Neuronal stem cell (in vitro differentiated cells): ENCODE measurements at places on chromosomes 16 and 17.
A peak's percentile ranks its signal among the peaks of the same experiment; 100 is the strongest.

DNA sequence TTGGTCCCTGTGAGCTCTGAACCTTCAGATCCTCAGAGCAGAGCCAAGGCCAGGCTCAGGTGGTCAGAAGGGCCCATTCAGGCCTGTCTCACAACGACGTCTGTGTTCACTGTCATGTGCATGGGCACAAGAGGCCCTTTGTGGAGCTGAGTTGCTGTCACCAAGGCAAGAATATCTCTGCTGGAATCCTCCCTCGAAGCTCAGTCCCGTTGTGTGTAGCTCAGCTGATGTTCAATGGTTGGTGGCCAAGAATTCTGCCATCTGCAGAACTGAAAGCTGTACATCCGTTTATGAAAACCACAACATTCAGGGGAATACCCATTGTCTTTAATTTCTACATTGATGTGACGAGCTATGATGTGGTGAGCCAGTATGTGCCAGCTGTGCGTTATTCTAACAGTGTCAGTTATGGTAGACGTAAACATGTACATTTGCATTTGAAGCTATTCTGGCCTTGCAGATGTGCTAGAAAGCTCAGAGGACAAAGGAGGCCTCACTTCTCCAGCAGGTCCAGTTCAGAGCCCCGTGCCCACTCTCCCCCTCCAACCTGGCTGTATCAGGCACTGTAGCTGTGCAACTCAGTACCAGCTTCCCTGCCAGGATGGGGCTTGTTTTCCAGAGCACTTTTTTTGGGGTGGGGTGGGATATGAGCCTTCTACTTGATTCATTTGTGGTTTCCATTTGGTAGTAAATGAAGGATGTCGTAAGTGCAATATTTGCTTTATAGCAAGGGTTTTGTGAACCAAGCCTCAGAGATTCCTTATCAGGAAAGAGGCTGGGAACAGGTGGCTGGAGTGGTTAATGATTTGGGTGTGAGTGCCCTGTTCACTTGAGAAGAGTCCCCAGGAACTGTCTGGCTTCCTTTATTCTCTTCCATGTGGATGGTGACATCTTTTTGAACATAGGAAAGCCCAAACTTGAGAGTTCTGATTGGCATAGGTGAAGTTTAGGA lies 56.1 kb downstream of the B9D1 start:
- H3K4me3 ChIP-seq: no peak overlapping the region
- DNase-seq: no peak
- no peak overlapping the region for H3K27ac ChIP-seq
- H3K36me3 ChIP-seq: peaks cover 73% of the 10 kb centered on the region
- H3K27me3 ChIP-seq: no peaks in the 10 kb centered on the region
- peaks cover 3% of the 10 kb centered on the region for H3K4me1 ChIP-seq

GRCh38 chr16:35173295-35173694 lies 1713.9 kb downstream of the TP53TG3F start:
- H3K27ac ChIP-seq: no peak overlapping the region
- no peaks in the 10 kb centered on the region for H3K4me1 ChIP-seq
- no peak for DNase-seq
- no peak overlapping the region for H3K4me3 ChIP-seq

- H3K4me3 ChIP-seq: no peak overlapping the region
- no peak overlapping the region for H3K27ac ChIP-seq
- no peaks in the 10 kb centered on the region for H3K4me1 ChIP-seq
- no peak for DNase-seq
Measured at GRCh38 chr16:87436225-87437172, 44.4 kb downstream of the MAP1LC3B start.

DNA sequence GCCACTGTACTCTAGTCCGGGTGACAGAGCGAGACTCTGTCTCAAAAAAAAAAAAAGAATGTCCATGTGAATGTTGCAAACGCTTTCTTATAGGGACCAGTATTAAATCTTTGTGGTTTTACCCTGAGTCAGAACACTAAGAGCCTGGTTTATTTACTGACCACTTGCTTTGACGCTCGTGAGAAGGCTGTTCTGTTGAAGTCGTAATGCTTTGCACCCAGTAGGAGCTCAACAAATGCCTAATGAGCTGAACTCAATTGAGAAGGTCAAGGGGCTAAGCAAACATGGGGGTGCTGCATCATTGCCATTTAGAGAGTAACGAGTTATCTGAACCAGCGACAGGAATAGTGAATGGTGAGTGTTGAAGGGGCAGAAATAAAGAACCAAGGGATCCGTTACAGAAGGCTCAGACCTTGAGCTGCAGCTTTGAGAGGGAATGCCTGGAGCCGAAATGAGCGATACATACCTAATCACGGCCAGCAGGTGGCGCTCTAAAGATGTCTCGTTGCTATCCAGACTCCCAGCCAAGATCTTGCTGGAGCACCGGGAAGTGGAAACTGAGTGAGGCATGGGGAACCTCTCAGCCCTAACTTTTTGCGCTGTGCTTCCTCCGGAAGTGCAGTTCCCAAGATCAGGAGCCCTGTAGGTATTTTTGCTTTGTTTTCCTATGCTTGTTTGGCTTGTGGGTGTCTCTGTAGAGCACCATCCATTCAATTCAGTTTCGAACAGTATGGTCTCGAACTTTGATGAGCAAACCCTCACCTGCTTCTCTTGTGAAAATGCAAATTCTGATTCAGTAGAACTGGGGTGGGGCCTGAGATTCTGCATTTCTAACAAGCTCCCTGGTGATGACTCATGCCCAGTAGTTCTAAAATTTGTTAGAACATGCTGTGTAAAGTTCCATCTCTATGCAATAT lies 12.6 kb upstream of the RNF222 start:
- H3K27me3 ChIP-seq: peaks cover 2% of the 10 kb centered on the region
- peak; percentile 86 for DNase-seq
- H3K36me3 ChIP-seq: no peaks in the 10 kb centered on the region

GRCh38 chr17:6413065-6413464 lies 21.9 kb downstream of the AIPL1 start:
- H3K27me3 ChIP-seq: no peaks in the 10 kb centered on the region
- H3K4me1 ChIP-seq: peaks cover 6% of the 10 kb centered on the region
- H3K27ac ChIP-seq: no peak overlapping the region
- H3K4me3 ChIP-seq: no peak overlapping the region

GRCh38 chr16:11036040-11036439 lies 91.7 kb downstream of the CLEC16A start:
- H3K36me3 ChIP-seq: peaks cover 3% of the 10 kb centered on the region
- no peaks in the 10 kb centered on the region for H3K27me3 ChIP-seq
- no peak overlapping the region for H3K27ac ChIP-seq
- H3K4me1 ChIP-seq: peaks cover 14% of the 10 kb centered on the region

DNA sequence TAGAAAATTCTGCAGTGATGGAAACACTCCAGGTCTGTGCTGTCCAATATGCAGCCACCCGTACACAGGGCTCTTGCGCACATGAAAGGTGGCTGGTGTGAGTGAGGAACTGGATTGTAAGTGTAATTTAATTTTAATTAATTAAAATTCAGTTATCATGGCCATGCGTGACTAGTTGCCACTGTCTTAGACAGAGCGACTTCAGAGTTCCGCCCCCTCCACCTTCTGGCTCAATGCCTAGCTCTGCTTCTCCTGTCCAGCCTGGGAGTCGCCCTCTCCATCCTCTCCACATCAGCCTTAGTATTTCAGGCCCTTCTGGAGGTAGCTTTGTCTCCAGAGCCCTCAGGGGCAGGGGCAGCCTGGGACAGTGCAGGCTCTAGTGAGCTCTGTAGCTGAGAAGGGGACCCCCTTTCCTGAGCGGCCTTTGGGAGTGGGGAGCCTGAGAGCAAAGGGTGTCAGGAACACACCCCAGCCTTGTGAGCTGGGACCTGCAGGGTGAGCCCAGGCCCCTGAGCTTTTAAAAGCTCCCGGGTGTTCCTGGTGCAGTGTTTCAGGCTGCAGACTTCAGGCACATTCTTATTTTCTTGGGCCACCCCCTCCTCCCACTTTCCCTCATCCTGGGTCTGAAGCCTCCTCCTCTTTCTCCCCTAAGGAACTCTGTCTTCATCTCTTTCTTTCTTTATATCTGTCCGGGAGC lies 99.4 kb downstream of the IRF8 start:
- H3K27me3 ChIP-seq: no peaks in the 10 kb centered on the region
- H3K4me1 ChIP-seq: no peaks in the 10 kb centered on the region
- DNase-seq: no peak
- no peaks in the 10 kb centered on the region for H3K36me3 ChIP-seq
- H3K27ac ChIP-seq: no peak overlapping the region
- H3K4me3 ChIP-seq: no peak overlapping the region

GRCh38 chr16:9922441-9922840 lies 259.8 kb downstream of the GRIN2A start:
- peaks cover 2% of the 10 kb centered on the region for H3K4me1 ChIP-seq
- no peak for DNase-seq
- no peak overlapping the region for H3K4me3 ChIP-seq
- H3K27ac ChIP-seq: no peak overlapping the region

- no peaks in the 10 kb centered on the region for H3K27me3 ChIP-seq
- H3K4me3 ChIP-seq: no peak within 1 kb of the TSS
- no peak within 1 kb of the TSS for H3K27ac ChIP-seq
- H3K36me3 ChIP-seq: no peaks in the 10 kb centered on the region
- peaks cover 12% of the 10 kb centered on the region for H3K4me1 ChIP-seq
Measured at GRCh38 chr16:72172105-72173034, at the start of gene PMFBP1. PMFBP1 (minus strand) TSS chr16:72172155; CDS start chr16:72171208, 947 bp downstream.

DNA sequence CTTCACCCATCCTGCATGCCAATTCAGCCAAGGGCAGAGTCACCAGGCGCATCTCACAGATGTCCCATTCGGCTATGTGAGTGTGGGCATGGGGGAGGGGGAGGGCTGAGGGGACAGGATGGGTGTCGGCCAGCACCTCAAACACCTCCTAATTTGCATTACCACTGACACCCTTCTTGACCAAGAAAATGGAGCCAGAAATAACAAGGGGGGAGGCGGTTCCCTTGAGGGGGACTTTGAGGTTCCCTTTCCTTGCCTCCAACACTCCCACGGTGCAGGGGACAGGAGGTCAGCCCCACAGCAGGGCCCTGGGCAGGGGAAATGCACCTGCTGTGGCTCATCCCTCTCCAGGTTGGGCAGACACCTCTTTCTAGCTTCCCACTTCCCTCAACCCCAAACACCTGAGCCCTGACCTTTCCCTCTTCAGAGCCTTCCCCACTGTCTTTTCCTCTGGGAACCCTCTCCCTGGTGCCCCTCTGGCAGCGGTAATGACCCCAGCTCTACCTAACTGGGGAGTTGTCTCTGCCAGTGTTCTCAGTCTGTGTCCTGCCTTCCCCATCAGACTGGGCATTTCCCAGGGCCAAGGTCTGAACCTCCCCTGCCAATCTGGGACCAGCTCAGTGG lies 18.2 kb upstream of the TBX21 start:
- no peak overlapping the region for H3K4me3 ChIP-seq
- peaks cover 9% of the 10 kb centered on the region for H3K4me1 ChIP-seq
- H3K27ac ChIP-seq: no peak overlapping the region
- no peak for DNase-seq
- H3K36me3 ChIP-seq: peaks cover 8% of the 10 kb centered on the region
- peaks cover 48% of the 10 kb centered on the region for H3K27me3 ChIP-seq

DNA sequence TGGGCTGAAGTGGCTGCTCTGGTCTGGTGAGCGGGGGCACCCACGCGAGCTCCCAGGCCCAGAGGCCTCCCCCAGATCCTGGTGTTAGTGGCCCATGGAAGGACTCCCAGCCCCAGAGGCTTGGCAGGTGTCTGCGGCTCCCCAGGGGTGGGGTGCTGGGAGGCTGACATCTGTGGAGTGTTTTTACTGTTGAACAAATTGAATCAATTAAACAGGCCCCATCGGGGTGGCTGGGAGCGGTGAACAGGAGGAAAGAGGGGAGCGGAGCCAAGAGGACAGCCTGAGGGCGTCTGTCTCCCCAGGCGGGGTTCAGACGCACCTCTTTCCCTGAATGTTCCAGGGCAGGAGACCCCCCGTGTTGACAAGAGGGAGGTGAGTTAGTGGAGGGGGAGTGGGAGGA lies 29.9 kb downstream of the ACTG1 start:
- no peak for DNase-seq
- H3K4me3 ChIP-seq: peak overlapping the region; percentile 46
- no peaks in the 10 kb centered on the region for H3K27me3 ChIP-seq
- peaks cover 67% of the 10 kb centered on the region for H3K4me1 ChIP-seq
- no peaks in the 10 kb centered on the region for H3K36me3 ChIP-seq

DNA sequence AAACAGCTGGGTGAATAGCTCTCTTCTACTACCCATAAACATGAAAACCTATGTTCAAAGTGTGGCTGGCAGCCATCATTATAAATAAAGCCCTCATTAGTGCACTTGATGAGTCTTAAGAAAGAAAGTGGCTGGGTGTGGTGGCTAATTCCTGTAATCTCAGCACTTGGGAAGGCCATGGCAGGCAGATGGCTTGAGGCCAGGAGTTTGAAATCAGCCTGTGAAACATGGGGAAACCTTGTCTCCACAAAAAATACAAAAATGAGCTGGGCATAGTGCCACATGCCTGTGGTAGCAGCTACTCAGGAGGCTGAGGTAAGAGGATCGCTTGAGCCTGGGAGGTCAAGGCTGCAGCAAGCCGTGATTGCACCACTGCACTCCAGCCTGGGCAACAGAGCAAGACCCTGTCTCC lies 28.3 kb upstream of the APPBP2 start:
- H3K27me3 ChIP-seq: no peaks in the 10 kb centered on the region
- no peak for DNase-seq
- H3K4me3 ChIP-seq: no peak overlapping the region
- H3K4me1 ChIP-seq: no peaks in the 10 kb centered on the region
- no peak overlapping the region for H3K27ac ChIP-seq
